NCI-H187 (cell line): ENCODE measurements at places on chromosomes 4 and X.

- DNase-seq = no peak
Measured at GRCh38 chrX:19487520-19488200, 27.6 kb downstream of the MAP3K15 start.

DNA sequence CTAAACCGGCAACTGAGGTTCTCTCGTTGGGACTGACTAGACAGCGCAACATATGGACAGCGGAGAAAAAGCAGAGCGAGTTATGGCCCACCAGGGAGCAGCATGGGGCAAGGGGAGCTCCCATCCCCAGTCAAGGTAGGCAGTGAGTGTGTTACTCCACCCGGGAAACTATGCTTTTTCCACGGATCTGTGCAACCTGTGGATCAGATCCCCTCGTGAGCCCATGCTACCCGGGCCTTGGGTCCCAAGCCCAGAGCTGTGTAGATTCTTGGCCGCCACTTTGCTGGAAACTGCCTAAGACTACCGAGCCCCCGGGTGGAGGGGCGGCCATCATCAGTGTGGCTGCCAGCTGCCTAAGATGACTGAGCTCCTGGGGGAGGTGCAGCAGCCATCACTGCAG is 140.9 kb downstream of the PAPSS1 start:
- DNase-seq = no peak

GRCh38 chrX:20284992-20285391 is 18.3 kb upstream of the RPS6KA3 start:
- DNase-seq = no peak

DNA sequence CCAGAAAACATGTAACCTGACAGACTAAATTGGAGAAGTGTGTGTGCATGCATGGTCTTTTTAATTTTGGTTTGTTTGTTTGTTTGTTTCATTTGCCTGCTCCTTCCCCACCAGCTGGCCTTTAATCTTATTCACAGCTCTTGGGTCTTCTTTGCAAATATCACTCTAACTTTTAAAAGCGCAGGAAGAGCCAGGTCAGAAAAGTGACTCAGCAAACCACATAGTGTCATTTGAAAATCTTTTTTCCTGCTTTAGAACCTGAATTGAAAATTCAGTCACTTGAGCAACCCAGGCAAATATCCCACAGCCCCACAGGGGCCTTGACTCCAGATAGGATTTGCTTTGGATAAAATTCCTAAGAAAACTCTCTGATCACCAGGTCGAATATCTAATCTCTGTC is 4.6 kb downstream of the TMEM255A start:
- DNase-seq = no peak

DNA sequence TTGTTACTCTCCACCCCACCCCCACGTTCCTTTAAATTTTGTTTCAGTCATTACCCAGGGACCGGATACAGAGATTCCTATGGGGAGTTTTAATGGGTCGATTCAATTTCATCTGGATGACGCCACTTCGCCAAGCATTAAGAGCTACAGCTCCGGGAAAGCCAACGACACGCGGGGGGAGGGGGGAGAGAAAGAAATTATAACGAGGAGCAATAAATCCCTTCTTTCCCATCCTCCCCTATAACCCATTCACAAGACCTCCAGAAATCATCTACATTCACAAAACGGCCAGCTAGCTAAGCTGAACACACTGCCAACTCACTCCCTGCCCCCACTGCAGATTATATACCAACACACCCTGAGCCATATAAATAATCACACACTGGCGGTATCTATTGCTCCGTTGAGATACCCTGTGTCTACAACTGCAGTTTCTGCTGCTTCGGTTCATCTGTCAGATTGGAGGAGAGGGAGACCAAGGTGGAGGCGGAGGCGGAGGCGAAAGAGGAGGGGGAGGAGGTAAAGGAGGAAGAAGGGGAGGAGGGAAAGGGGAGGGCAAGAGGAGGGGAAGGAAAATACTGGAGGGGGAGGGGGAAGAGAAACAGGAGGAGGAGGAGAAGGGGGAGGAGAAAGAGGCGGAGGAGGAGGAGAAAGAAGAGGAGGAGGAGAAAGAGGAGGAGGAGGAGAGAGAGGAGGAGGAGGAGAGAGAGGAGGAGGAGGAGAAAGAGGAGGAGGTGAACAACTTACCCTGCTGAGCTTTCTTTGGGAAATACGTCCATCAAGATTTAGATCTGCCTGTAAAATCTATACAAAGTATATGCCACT is 113.9 kb upstream of the VAMP7 start:
- no peak for DNase-seq

GRCh38 chr4:127047930-127048329 is 584.8 kb upstream of the INTU start:
- no peak for DNase-seq

GRCh38 chrX:132165651-132166050 is 37.8 kb upstream of the FRMD7 start:
- DNase-seq = no peak

GRCh38 chrX:68396953-68397352 is 36.3 kb downstream of the OPHN1 start:
- DNase-seq = no peak
